ENCODE measurements at places on chromosomes 5 and 9.

GRCh38 chr9:137757613-137758029 lies 120.0 kb upstream of the CACNA1B start:
- no peak for DNase-seq

GRCh38 chr9:134835448-134835847 lies 45.2 kb upstream of the FCN2 start:
- no peak for DNase-seq

GRCh38 chr5:133757396-133757945 lies 145.1 kb upstream of the FSTL4 start:
- no peak for DNase-seq

- DNase-seq: no peak
Observed at GRCh38 chr5:38316544-38317224, 58.3 kb downstream of the EGFLAM start.

DNA sequence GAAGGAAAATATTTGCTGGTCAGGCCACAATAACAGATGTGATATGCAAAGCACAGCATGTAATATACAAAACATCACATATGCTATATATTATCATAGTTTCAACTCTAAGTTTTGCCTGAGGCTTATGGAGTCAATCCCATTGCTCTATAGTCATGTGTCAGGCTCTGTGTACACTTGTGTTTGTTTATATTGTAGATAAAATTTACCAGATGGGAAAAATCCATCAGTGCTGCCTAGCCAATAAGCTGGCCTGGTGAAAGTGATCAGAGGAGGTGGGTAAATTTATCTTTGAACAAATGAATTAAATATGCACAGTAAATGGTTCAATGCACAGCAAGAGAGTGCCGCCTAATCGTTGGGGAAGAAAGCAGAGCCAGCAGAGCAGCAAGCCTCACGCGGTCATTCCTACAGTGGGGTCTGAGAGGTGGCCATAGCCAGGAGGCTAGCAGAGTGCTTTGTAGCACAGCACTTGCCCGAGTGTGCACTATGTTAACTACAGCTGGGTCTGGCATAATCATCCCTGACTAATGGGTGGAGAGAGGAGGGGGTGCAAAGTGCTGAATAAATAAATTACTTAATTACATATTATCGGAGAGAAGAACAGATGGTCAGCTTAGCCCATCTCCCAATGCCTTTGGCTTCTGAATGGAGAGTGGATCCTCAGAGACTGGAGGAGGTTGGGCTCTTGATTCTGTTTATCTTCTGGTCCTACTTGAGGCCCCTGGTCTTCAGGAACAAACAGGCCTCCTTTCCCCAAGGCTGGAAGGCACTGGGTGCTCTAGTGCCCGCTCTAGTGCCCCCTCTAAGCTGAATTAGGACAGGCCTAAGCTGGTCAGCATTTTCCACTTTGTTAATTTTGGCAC lies 153.5 kb downstream of the MAT2B start:
- DNase-seq: no peak

GRCh38 chr9:27165068-27165467 lies 56.0 kb downstream of the TEK start:
- DNase-seq: no peak

- no peak for DNase-seq
Observed at GRCh38 chr5:42927730-42928129, 112.4 kb downstream of the ANXA2R start.

DNA sequence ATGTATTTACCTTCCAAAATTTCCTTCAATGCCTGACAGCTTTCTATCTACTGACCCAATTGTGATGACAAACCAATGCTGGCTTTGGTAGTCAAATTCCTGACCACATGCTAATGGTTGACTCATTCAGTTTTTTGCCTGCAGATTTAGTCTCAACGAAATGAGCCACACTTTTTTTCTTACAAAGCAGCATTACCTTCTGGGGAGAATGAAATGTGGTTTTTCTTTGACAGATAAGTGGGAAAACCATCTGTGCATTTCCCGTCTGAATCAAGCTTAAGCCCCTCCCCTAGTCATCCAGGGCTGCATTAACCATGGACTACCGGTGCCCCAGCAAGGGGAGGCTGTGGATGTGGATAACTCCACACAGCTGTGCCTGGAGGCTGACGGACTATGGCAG lies 99.6 kb upstream of the TAF11L2 start:
- DNase-seq: no peak

DNA sequence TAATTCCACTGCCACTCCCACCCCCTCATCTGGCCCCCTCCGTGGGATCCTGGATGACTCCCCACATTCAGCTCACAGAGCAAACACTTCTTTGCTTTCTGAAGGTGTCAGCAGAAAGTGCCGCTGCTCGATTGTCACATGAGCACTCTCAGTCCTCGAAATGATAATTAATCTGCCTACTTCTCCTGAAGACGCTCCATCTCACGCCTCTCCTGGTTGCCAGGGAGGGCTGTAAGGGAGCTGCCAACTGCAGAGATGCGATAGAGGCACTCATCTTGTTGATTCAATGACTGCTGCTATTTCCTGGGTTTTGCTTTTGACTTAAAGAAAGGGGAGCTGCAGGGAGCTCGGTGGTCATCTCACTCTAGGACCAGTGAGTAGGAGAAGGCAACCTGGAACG lies 206.5 kb downstream of the DAB2IP start:
- no peak for DNase-seq

DNA sequence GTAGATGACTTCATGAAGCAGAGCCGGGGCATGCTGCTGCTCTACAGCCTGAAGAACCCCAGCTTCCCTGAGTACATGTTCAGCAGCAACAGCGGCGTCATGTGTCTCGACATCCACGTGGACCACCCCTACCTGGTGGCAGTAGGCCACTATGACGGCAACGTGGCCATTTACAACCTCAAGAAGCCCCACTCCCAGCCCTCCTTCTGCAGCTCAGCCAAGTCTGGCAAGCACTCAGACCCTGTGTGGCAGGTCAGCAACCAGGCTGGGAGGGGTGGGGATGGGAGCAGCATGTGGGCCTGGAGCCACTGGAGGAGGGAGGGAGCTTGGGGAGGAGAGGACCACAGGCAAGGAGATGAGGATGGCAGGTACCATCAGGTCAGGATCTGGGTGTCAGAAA lies 16.2 kb downstream of the ENHO start:
- no peak for DNase-seq

- no peak for DNase-seq
Observed at GRCh38 chr5:75373862-75374261, 36.8 kb downstream of the HMGCR start.

GRCh38 chr9:129401623-129402370 lies 219.1 kb downstream of the C9orf50 start:
- DNase-seq: peak; percentile 30

All from GDM1 (cell line).